ENCODE measurements at places on chromosomes 2 and 18. TPM values are rescaled to one million over a fixed set of nuclear protein-coding genes. Genes with fewer than 3 reads are reported as not detected.

- no peak overlapping the region for H3K27ac ChIP-seq
- H3K4me3 ChIP-seq: no peak overlapping the region
- no peak for DNase-seq
- H3K27me3 ChIP-seq: no peaks in the 10 kb centered on the region
- no peaks in the 10 kb centered on the region for H3K36me3 ChIP-seq
These were observed 71.6 kb downstream of the TFCP2L1 start for GRCh38 chr2:121213386-121213785.

DNA sequence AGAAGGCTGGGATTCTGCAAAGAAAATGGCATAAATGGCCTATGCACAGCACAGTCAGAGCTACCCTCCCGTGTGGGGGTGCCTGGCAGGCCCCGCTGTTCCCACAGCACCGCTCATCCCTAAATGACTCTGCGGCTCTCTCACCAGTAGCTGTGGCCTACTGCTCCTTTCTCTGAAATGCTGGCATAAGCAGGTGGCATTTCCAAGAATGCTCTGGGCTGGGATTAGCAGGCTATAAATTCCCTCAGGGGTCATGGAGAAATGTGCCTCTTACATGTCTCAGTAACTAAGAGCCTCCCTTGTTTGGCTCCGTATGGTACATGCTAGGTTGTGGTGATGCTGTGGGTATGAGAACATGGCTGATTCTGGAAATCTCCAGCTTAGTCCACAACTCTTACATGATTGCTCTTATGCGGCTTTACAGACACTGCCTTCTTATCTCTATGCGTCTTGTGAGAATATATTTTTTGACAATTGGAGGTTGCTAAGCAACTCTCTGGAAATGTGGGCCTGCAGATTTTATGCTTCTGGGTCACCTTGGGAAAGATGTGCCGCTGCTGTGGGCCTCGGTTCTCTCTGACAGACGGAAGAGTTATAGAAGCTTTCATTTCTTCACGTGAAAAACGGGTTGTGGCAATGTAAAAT lies 80.3 kb upstream of the GATA6 start:
- no peaks in the 10 kb centered on the region for H3K36me3 ChIP-seq
- no peak for DNase-seq
- no peaks in the 10 kb centered on the region for H3K4me1 ChIP-seq
- H3K27me3 ChIP-seq: no peaks in the 10 kb centered on the region
- no peak overlapping the region for H3K4me3 ChIP-seq

DNA sequence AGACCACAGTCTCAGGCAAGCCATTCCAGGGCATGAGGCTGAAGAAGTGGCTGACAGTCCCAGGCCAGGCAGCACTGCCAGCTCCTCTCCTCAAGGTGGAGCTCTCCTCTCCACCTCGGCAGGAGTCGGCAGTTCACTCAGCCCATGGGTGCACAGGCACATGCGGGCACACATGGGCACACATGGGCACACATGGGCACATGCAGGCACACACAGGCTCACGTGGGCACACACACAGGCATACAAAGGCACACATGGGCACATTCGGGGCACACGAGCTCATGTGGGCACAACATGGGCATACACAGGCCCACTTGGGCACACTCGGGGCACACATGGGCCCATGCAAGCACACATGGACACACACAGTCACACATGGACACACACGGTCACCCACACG lies 65.3 kb upstream of the TAF1B start:
- no peaks in the 10 kb centered on the region for H3K27me3 ChIP-seq
- H3K27ac ChIP-seq: no peak overlapping the region
- no peaks in the 10 kb centered on the region for H3K36me3 ChIP-seq
- no peak overlapping the region for H3K4me3 ChIP-seq
- peaks cover 40% of the 10 kb centered on the region for H3K4me1 ChIP-seq
- DNase-seq: no peak

DNA sequence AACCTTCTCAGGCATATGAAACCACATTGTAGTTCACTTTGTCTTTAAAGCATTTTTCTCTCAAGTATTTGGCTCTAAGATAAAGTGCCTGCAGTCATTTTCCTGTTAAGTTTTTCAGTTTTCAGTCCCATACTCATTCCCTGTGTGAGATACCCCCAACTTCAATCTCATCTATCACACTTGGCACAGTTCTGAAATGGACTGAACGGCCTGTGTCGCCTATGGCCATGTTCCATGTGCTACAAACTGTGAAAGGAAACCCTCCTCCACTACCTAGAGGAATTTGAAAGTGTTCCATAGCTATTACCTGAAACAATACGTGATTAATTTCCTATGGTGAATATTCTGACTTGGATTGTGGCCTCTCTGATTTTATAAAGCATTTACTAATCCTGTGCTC lies 319.1 kb downstream of the CTNNA2 start:
- H3K4me3 ChIP-seq: no peak overlapping the region
- H3K36me3 ChIP-seq: no peaks in the 10 kb centered on the region
- H3K27ac ChIP-seq: no peak overlapping the region
- no peaks in the 10 kb centered on the region for H3K27me3 ChIP-seq
- DNase-seq: no peak
- H3K4me1 ChIP-seq: no peaks in the 10 kb centered on the region

DNA sequence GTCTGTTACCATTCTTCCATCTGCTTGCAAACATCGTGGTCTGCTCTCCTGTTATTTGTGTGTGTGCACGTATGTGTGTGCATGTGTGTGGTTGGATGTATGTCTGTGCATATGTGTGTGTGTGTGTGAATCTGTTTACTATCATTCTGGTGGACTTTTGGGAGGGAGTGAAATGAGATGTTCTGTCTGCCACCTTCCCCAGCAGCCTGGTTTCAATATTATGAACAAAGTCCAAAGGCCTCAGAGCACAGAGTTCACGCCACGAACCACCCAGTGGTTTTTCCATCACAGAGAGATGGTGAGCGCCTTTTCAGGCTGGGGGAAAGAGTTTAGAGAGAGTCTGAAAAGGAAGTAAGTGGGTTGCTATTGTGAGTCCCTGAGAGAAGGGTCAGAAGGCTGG lies 67.1 kb upstream of the YWHAQ start:
- no peaks in the 10 kb centered on the region for H3K27me3 ChIP-seq
- H3K4me3 ChIP-seq: no peak overlapping the region
- DNase-seq: no peak
- no peaks in the 10 kb centered on the region for H3K36me3 ChIP-seq
- H3K4me1 ChIP-seq: no peaks in the 10 kb centered on the region

DNA sequence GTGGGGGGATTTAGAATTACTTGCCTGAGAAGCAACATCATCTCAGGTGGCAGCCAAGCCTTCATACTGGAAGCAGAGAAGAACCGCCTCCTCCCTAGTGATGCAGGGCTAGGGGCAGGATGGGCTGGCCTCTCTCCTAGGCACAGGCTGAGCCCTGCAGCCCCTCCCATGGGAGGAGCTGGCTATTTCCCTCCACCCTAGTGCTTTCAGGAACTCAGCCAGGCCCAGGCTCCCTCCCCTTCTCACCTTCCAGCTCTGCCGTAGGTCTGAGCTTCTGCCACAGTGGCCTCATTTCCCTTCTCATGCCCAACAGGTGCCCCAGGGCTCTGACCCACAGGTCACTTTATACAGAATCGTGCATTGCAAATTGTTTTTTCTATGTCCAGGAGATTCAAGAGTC lies 31.0 kb downstream of the CENPA start:
- no peak for DNase-seq
- H3K27me3 ChIP-seq: no peaks in the 10 kb centered on the region
- H3K27ac ChIP-seq: no peak overlapping the region

- H3K36me3 ChIP-seq: no peaks in the 10 kb centered on the region
- no peak overlapping the region for H3K27ac ChIP-seq
- no peaks in the 10 kb centered on the region for H3K4me1 ChIP-seq
- DNase-seq: no peak
- H3K27me3 ChIP-seq: no peaks in the 10 kb centered on the region
These were observed 493.0 kb downstream of the PLCL1 start for GRCh38 chr2:198297350-198297749.

DNA sequence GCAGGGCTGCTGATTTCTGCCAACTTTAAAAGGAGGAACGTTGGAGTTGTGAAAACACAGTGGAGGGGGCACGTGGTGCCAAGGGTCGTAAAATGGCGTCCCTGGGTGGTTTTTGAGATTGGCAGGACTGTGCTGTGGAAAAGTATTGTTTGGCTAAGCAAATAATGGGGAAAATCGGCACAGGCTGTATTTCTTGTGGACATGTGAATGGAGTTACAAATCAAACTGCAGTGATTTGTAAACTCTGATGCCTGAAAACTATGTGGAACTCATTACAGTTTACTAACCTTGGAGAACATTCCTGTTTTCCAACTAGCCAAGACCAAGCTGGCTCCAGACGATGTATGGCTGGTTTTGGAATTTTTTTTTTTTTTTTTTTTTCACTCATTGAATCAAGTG lies 68.7 kb downstream of the KCTD1 start:
- no peak for DNase-seq
- H3K36me3 ChIP-seq: no peaks in the 10 kb centered on the region
- H3K4me1 ChIP-seq: no peaks in the 10 kb centered on the region
- H3K4me3 ChIP-seq: no peak overlapping the region

GRCh38 chr2:132729522-132729921 lies 59.5 kb upstream of the LYPD1 start:
- no peaks in the 10 kb centered on the region for H3K36me3 ChIP-seq
- H3K4me1 ChIP-seq: no peaks in the 10 kb centered on the region
- H3K27me3 ChIP-seq: no peaks in the 10 kb centered on the region
- H3K27ac ChIP-seq: no peak overlapping the region
- H3K4me3 ChIP-seq: no peak overlapping the region

DNA sequence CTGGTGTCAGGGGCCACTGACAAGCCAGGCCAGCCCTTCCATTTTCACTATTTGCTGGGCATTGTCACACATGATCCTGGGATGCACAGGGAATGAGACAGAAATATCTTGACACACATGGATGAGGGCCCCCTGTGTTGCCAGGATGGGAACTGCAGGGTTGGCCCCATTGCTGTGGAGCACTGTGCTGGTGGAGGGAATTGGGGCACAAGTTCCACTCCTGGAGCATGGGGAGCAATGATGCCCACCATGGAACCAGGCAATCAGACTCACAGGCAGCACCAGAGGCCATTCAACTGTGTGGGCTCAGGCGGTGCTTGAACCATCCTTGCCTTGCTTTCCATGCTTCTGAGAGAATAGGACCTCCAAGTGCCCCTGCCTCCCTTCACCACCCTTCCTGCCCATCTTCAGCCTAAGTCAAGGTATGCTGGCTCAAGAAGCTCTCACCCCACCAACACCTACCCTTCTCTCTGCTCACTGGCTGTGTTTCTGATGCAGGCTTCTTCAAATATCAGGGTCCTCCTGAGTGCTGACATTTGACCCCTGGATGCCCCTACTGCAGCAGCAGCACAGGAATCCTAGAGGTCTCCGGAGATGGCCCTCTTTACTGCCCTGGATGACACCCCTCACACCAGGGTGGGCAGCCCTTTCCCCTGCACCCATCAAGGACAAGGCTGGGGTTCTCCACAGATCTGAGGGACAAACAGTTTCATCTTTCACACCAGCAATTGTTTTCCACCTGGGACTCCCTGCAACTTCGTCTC lies 11.0 kb downstream of the ADRA2B start:
- H3K27me3 ChIP-seq: no peaks in the 10 kb centered on the region
- no peaks in the 10 kb centered on the region for H3K36me3 ChIP-seq
- H3K27ac ChIP-seq: no peak overlapping the region
- no peaks in the 10 kb centered on the region for H3K4me1 ChIP-seq
- no peak for DNase-seq

LTBP1 gene
- 2.1 TPM for total RNA-seq

TTLL4 gene
- 25.4 TPM for total RNA-seq

AFF3 gene
- total RNA-seq: 19.8 TPM

ANO7 gene
- 0.27 TPM for total RNA-seq

All from naive thymus-derived CD4-positive, alpha-beta T cell (primary cell).